ENCODE measurements at places on chromosomes 1 and 21.

DNA sequence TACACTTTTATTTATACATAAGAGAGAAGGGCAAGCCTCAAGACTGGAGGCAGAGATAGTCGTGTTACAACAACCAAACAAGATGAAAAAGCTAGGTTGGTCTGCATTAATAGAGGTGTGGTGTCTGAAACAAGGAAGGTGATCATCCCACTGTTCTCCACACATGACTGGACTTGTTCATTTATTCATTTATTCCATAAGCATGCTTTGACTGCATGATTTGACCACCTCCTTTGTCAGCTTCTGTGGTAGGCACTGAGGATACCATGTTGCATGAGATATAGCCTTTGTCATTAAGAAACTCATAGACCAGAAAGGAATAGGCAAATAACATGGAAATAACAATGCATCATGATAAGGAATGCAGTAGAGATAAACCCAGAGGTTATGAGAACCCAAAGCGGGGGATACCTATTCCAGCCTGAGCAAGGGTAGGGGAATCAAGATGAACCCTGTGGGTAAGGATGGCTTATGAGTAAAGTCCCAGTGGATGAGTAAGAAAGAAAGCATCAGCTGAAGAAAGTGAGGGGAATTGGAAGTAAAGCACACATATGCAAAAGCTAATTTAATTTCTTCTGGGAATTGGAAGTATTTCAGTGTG is 173.7 kb upstream of the FGGY start:
- no peak for DNase-seq

- DNase-seq, result no peak
Observed at GRCh38 chr21:27818847-27819246, 852.0 kb upstream of the ADAMTS5 start.

DNA sequence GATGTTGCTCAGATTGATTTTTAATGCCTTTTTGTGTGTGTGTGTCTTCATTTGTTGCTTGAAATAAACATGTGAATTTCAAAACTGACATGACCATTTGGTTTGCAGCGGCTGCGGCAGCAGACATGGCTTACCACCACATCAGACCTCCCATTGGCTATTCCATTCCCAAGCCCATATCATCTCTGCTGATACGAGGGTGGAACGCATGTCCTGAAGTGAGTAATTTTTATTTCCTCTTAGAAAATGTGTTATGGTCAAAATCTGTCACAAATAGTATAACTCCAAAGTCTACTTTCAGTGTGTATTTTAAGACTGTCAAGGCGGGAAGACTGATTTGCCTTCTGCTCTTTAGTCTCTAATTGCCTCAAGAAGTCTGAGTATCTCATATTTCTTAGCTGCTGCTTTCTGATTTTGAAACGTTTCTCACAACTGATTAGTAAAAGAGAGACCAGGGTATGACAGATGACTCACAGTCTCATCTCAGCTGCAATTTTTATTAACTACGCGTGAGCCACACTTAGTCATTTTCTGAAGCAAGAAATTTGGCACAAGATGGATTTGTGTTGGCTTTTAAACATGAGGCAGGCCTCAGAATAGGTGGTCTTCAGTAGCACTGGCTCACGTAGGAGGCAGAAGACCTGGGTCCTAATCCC is 49.0 kb downstream of the LRRC53 start:
- peak; percentile 8 for DNase-seq

GRCh38 chr21:33931799-33932390 is 16.3 kb upstream of the ATP5PO start:
- no peak for DNase-seq

GRCh38 chr1:78339490-78339889 is 151.3 kb upstream of the PTGFR start:
- no peak for DNase-seq

GRCh38 chr1:223221686-223222085 is 78.6 kb upstream of the TLR5 start:
- DNase-seq, result no peak

DNA sequence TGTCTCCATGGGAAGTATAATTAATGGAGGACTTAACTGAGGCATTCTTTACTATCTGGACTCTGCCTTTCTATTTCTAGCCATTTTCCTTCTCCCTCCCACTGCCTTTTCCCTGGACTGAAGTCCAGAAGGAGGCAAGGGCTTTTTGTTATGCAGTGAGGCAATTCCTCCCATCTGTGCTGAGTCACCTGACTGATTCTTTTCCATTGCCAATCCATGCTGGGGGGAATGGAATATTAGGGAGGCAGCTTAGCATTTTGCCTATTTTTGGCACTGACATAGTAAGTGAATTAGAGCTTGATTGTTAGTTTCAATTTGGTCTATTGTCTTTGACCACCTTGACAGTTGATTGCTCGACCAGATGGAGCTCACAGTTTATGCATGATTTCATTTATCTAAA is 1000.6 kb upstream of the PRMT6 start:
- DNase-seq, result no peak

DNA sequence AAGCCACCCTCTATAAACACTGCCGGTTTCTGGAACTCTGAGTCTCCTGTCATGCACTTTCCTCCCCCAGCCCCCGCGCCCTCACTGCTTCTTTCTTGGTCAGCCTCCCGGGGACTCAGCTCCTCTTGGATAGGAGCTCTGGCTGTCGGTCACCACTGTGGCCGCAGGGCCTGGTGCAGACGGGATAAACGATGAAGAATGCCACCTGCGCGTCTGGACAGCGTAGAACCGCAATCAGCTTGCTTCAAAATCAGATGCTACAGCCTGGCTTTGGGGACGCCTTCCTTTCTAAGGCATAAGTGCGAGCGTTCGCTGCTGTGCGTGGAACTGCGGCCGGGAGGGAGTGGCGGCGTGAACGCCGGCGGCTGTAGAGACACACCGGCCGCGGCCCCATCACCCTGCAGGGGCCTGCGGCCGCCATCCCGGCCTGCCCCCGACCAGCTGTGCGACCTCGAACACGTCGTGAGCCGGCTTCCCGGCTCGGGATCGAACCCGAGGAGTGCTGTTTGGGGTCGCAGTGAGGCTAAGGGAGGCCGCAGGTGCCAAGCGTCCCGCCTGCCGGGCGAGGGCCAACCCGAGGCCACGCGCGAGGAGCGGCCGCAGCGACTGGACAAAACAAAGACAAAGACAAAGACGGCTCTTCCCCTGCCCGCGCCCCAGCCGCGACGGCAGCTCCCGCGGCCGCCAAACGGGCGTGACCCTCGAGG is 688 bp downstream of the PTTG1IP start:
- DNase-seq, result no peak

DNA sequence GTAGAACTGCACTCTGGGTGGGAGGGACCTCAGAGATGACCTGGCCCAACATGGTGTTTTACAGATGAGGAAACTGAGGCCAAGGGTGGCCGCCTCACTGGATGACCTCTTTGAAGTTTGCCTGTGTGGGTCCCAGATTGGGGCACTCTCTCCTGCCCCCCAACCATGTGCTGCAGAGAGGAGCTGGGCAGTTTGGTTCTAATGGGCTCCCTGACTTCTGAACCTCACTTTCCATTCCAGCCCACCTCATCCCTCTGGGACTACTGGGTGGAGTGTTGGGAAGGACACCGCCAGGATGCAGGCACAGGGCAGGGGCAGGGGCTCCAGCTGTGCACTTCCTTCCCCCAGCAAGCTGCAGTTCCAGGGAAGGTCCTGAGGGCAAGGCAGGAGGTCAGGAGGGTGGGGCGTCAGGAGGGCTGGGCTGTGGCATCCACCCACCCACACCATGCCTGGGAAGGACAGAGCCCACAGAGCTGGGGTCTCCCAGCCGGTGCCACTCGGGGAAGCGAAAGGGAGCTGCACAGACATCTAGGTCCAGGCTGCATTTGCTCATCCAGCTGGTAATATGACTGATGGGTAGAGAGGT is 10.3 kb upstream of the EPS8L3 start:
- DNase-seq, result no peak

- DNase-seq, result no peak
Observed at GRCh38 chr21:15421441-15421881, 308.3 kb upstream of the USP25 start.

DNA sequence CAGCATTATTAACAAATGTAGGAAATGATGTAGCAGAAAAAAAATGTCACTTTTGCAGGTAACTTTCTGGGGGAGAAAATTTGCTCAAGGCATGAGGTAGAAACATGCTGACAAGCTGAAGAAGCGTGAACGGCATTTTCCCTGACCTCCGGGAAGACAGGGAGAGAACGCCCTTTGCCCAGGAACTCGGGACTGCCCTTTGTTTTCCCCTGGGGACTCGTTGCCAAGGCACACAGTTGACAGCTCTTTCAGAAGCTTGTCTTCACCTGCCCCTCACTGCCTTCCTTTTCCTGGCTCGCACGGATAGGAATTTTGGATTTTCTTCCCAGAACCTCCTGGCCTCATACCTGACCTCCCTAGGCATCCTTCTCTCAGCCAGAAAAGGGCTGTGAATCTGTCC is 52.7 kb upstream of the COA6 start:
- no peak for DNase-seq

GRCh38 chr1:174398246-174398645 is 49.5 kb upstream of the GPR52 start:
- no peak for DNase-seq

GRCh38 chr1:14238472-14239307 is 359.8 kb upstream of the KAZN start:
- no peak for DNase-seq

- no peak for DNase-seq
Observed at GRCh38 chr1:200749090-200749489, 10.4 kb downstream of the CAMSAP2 start.

DNA sequence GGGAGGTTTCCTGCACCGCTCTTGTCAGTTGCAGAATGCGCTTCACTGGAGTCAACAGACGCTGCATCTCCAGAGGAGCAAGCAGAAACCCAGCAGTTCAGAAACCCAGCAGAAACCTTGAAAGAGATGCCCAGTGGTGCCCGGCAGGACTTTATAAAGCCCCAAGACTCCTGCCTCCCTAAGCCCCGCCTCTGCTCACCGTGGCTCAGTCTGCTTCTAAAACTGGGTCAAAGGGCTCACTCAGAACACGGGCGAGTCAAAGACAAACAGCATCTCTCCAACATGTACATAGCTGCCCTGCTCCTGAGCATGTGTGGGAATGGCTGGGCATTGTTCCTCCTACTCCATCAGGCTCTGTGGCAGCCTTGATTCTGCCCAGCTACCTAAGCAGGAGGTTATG is at the start of gene HMGCS2:
TSS of gene HMGCS2 (minus strand) at position 128 of the 400 bp plus-strand sequence. CDS start at position 67, 61 bp downstream.
- DNase-seq, result no peak

DNA sequence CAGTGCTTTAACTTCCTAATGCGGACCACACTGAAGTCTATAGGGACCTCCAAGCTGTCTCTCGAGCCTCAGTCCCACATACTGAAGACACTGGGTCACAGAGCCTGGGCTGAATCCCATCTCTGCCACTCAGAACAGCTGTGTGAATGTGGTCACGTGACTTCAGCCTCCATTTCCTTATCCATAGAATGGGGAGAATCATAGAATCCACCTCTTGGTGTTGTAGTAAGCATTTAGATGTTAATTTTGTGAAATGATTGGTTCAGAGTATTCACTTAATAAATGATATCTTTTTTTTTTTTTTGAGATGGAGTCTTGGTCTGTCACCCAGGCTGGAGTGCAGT is 41.2 kb upstream of the LYST start:
- no peak for DNase-seq

DNA sequence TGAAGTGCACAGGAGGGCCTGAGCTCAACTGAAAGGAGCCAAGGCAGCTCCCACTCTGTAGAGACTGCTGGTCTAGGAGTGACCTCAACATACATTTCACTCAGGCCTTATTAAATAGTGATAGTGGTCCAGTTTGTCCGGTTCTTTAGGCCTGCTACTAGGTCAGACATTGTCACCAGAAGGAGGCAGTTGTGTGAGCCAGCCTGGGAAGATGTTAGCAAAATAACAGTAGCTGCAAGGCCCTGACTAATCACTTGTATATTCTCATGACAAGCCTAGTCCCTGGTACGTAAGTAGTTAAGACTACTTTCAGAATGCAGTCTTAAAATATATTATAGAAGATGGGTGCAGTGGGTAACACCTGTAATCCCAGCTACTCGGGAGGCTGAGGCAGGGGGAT is 264.0 kb upstream of the CAMK1G start:
- no peak for DNase-seq

DNA sequence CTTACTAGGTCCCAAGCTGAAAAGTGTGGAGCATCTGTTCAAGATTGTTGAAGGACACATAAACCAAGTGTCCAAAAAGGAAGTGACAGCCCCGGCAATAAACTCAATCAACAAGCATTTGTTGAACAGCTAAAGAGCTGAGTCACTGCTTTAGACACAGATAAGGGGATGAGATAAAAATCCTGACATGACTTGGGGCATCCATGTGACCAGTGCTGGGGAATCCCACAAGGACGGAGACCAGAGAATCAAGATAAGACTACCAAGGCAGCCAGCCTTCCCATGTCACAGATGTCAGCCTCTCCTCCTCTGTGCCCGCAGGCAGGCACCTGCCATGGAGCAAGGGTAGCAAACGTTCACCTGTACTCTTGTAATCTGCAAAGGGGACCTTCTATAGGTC is 118.6 kb upstream of the KAZN start:
- DNase-seq, result no peak

DNA sequence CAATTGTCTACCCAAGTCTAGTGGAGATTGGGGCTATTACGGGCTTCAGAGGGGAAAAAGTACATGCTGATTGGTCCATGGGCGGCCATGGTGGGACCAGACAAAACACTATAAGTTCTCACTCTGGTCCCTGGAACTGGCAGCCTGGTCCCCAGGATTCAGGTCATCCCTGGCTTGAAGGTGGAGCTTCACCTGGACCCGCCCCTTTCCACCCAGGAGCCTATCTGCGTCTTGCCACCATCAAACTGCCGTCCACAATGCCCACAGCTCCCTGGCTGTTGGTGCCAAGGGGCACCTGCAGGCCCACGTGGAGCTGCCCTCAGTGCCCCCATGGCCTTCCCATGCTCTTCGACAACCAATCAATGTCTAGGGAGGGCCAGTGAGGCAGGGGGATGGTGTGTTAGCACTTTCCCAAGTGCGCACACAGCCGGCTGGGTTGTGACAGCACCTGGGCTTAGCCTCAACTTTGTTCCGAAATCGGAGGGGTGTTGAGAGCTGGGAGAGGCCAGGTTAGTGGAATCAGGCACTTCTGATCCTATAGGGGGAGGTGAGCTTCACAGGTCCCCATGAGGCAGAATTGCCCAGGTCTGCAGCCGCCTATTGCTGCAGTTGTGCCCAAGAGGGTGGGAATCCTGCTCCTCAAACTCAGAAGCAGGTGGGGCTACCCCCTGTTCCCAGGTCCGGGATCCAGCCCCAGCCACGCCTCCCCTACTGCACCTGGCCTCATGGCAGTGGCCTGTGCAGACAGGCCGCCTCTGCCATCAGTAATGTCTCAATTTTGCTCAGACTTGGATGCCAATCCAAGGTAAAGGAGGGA is 1369.4 kb upstream of the PRMT6 start:
- no peak for DNase-seq

- DNase-seq, result no peak
Observed at GRCh38 chr1:194161591-194161990, 975.2 kb upstream of the B3GALT2 start.

GRCh38 chr1:210617293-210617692 is 288.6 kb downstream of the HHAT start:
- no peak for DNase-seq

- no peak for DNase-seq
Observed at GRCh38 chr1:84031802-84032327, 32.9 kb upstream of the TTLL7 start.

DNA sequence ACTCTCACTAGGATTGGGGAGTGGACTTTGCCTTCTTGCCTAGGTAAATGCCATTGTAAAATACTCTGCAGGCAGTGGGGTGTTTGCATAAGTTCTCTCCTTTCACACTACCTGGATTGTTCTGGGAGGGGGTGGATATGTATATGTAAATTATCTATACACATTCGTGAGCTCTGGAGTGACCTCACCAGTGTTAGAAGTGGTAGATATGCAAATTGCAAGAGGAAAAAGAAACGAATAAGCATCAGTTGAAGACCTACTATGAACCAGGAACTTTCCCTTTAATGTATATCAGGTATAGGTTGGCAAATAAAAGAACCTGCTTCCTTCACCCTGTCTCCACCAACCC is 1.5 kb upstream of the ARHGEF11 start:
- no peak for DNase-seq
